ENCODE measurements at places on chromosomes 6 and 20.
A peak's percentile ranks its signal among the peaks of the same experiment; 100 is the strongest.

DNA sequence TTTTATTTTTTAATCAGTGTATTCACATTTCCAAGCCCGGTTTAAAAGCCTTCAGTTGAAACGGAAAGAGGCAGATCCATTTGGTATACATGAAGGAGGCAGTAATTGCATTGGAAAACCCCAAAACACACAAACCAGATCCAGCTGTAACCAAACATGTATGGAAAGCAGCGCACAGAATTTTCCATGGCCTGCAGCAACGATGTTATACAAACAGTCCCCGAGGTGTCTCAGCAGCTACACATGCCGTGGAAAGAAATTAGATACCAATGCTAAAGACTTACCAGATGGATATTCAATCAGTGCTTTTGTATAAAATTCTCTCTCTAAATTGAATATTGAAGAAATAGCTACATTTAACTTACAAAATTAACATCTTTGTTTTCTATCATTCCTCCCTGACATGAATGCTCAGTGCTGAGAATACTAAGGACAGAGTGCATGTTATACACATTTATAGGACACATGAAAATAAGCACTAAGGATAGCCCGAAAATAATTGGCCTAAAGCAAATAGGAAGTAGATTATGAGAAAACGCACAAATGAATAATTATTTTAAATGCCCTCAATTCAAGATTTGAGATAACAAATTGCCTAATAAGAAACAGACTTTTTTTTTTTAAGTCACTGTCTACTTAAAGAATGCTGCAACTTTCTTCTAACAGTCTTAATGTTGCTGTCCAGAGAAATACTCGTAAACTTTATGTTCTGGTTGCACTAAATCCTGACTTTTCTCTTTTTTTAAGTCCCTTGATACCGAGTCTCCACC is 713.1 kb downstream of the HDGFL1 start:
- DNase-seq: no peak

DNA sequence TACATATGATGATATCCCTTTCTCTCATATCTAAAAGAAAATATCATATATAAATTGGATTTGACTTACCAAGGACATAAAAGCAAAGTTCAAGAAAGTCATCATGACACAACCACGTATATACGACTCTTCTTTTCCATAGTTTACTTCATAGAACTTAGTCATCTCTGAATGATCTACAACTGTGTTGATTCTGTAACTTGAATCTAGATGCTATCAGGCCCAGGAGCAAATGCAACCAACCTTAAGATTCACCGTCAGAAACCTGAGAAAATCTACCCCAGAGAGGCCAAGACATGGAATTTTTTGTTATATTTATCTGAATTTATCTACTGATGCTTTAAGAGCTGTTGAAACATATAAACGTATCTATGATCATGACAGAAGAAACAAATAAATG is 165.6 kb downstream of the PDE10A start:
- no peak for DNase-seq

DNA sequence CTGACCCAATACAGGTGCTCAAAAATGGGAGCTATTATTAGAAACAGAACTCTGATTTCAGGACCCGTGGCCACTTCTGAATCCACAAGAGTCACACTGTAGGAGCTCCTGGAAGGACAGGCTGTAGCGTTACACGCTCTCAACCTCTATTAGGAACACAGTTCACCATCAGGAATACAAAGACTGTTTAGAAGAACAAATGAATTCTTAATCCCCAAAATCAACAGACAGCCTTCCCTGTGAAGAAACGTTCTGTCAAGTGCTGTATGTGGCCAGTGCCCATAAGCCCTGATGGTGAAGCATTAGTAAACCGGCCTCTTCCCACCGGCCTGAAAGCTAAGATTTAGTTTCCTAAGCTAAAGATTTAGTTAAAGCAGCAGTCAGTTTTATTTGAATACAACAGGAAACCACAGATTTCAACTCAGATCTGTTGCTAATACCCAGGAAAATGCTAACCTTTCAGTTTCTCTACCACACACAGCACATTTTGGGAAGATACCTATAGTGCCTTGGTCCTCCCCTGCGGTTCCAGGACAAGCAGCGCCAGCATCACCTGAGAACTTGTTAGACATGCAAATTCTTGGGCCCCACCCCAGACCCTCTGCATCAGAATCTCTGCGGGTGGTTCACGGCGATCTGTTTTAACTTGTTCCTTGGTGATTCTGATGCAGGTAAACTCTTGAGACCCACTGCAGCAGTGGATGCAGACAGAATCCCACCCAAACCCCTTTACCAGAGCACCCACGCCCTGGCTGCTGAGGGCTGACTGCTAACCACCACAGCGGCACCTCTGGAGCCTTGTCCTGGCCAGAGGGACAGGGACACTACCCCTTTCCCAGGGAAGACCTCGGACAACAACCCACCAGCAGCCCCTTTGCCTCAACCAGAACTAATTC is 33.4 kb downstream of the MTRES1 start:
- DNase-seq: no peak

GRCh38 chr6:79173378-79173777 is 61.1 kb downstream of the HMGN3 start:
- DNase-seq: no peak

- no peak for DNase-seq
These were observed 22.3 kb downstream of the PPP1R14C start for GRCh38 chr6:150165020-150165702.

DNA sequence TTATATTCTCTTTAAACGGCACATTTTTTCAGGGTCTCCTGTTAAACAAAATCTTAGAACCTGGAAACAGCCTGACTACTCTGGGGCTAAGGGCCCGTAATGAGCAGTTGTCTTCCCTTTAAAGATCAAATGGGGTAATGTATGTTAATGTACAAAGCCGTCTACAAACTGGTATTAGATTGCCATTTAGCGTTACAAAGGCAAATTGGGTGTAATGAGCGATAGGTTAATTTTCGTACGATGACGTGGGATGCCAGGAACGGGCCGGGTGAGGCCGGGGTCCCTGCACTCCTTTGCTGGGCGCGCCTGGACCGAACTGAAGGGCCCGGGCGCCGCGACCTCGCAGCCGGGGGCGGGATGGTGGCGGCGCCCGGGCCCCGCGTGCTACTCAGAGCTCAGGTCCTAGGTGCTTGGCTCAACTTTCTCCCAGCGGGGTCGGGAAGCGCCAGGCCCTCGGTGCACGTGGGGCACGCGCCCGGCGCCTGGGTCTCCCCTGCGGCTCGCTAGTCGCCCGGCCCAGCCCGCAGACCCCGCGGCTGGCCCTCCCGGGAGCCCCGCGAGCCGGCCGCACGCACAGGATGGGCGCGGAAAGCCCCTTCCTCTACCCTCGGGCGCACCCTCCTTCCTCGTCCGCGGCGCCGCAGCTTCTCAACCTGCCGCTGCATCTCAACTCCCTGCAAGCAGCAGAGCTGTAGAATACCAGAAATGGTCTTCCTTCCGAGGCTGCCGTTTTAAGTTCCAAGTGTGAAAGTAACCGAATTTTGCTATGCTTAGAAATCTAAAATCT is 5.9 kb downstream of the NKX2-4 start:
- no peak for DNase-seq

GRCh38 chr20:2118783-2119182 is 17.2 kb downstream of the STK35 start:
- no peak for DNase-seq

GRCh38 chr6:159110013-159110412 is 59.2 kb upstream of the FNDC1 start:
- no peak for DNase-seq

DNA sequence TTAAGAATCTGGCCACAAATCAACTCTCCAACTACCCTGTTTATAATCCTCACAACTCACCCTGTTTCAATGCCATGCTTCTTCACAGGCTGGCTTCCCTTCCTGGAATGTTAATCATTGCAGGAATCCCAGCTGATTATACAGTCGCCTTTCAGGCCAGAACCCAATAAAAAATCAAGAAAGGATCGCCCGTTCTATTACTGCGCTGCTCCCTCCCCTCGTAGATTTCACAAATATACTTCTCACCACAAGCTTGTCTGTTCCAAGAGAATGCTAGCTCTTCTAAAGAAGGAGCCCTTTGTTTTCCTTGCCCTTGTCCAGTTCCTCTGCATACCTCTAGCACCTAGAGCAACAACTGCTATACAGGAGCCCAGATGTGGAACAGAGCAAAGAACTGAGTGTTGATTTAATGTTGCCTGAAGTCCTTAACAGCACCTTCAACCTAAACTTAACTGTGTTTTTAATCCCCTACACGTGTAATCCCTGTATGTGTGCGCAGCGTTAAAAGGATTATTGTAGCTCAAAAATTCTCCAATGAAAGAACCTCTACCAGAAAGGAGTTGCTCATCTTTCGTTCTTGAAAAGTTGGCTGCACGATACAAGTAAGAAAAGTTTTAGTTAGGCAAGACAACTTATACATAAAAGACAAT is 988 bp downstream of the ECHDC1 start:
- DNase-seq: no peak

DNA sequence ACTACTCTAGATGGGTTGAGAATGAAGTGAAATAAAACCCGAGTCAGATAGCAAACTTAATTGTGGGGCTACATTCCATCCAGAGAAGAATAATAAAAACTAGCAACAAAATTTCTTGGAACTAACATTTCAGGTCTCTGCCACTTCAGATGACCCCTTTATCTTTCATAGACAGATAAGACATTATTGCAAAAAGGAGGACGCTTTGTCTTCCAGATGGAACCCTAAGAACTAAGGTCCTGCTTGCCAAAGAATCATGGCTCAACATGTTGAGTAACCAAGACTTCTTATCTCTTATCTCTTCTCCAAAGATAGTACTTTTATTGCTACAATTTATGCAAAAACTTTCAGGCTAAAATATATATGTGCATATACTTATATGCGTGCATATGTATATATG is 221.1 kb upstream of the PREP start:
- DNase-seq: no peak

- no peak for DNase-seq
These were observed 158.9 kb downstream of the LY86 start for GRCh38 chr6:6747371-6747770.

DNA sequence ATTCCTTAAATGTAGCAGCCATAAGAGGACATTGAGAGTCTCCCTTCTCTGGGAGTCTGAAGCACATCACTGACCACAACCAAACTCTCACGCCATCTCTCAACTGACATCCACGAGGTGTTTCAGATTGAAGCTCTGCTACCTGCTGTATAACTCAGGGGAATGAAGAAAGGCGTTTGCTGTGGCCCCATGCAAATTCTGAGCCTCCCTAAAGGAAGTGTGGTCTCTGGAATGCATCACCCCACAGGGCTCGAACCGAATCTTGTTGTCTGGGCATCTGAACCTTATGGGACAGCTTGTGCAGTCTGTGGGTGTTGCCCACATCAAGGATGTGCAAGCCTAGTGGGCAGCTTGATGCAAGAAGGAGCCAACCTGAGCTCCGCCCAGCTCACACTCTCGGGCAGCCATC is 10.9 kb downstream of the PMEPA1 start:
- DNase-seq: no peak

DNA sequence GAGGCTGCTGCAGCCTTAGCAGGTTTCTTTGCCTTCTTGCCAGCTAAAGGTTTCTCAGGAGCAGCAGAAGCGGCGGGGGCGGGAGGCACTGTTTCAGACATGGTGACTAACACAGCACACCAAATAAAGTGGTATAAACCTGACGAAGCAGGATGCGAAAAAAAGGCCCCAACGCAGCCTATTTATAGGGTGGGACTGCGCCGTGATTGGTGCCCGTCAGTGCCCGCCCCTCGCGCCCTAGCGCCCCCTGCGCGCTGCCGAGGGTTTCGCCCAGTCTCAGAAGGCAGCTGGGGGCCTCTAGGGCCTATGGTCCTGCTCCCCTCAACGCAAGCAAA is 55.0 kb downstream of the TRIM38 start:
- DNase-seq: peak; percentile 81

- DNase-seq: no peak
These were observed 43.2 kb downstream of the RANBP9 start for GRCh38 chr6:13668291-13668928.

GRCh38 chr6:16041327-16041726 is 87.6 kb upstream of the MYLIP start:
- no peak for DNase-seq

DNA sequence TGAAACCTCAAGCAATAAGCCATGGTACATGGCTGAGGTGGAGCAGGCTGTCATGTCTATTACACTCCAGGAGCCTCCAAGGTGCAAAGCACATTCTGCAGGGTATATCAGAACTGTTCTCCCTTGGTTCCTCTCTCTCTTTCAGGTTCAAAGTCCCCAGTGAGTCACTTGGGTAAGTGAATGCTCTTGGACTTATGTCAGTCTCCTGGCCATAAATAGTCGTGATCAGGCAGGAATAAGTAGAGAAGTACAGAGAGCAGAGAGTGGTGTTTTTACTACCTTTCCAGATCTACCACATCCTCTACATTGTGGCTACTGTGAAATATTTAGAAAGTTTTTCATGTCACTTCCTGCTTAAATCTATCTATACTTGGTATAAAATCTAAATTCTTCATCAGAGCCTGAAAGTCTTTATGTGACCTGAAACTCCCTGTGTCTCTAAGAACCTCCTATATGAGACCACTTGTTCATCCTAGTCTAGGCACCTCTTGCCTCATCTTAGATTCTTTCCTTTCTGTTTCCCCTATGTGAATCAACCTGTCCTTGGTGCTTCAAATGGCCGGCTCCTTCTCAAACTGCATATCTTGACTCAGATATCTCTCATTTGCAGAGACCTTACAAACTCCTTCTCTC is 1077.6 kb upstream of the MAP3K7 start:
- DNase-seq: no peak

- DNase-seq: peak; percentile 71
These were observed 25.4 kb downstream of the DIDO1 start for GRCh38 chr20:62900692-62901584.

DNA sequence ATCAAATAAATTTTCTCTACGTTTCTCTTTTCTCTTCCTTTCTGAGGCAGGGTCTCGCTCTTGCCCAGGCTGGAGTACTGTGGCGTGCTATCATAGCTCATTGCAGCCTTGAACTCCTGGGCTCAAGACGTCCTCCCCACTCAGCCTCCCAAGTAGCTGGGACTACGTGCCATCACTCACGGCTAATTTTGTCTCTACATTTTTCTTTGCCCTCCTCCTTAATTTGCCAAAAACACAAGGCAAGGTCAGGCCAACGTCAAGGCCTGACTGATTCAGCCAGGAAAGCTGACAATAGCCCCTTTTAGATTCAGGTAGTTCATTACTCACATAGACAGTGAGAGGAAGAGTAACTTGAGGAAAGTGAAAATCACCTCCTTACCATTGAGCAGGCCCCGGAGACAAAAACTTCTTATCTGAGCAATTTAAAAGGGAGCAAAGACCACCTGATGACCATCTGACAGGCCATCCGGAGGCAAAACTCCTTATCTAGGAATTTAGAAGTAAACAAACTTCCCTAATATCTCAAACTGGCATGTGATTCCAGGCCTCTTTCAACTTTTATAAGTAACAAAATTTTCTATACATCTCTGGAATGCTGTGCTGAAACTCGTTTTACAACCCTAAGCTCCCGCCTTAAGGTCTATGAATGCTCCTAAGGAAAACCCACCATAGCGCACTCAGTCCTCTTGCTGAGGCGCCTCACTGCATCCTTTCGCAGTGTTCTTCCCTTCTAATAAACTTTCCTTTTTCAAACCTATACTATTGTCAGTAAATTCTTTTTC is 42.1 kb upstream of the SRPK1 start:
- DNase-seq: no peak

GRCh38 chr6:167770291-167770955 is 56.3 kb upstream of the AFDN start:
- DNase-seq: no peak
